Myocyte (in vitro differentiated cells): ENCODE measurements at places on chromosomes 5 and 9.

GRCh38 chr5:21238786-21239185, 1250.8 kb upstream of the CDH18 start:
- no peak for DNase-seq

DNA sequence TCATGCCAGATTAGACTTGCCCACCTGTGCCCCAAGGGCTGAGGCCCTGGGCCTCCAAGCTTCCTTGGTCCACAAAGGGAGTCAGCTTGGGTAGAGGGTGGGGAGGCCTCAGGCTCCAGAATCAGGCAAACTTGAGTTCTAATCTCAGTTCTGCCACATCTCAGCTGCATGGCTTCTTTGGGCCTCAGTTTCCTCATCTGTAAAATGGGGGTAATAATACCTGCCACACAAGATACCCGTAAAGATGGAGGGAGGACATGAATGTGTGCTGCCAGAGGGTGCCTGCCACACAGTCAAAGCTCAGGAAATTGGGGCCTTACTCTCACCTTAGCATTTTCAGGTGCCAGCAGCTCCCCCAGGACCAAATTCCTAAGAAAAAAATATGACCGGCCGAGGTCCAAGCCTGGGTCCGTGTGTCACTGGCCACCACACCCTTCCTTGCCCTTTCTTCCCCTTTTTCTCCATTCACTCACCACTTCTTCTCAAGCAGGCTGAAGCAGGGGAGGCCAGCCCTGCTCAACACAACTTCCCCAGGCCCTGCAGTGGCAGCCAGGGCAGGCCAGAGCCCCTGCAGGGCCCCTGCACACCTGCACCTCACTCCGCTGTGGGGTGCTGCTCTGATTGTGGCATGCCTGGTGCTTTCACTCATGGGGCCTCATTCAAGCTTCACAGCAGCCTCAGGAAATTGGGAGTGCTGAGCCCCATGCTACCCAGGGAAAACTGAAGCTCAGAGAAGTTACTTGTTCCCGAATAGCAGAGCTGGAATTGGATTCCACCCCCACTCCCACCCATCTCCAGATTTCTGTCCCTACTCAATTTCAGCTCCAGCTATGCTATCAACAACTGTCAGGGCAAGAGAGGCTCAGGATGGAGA, 3.9 kb downstream of the RGS14 start:
- no peak for DNase-seq

- peak; percentile 15 for DNase-seq
Measured at GRCh38 chr5:19547640-19548039, 440.4 kb downstream of the CDH18 start.

DNA sequence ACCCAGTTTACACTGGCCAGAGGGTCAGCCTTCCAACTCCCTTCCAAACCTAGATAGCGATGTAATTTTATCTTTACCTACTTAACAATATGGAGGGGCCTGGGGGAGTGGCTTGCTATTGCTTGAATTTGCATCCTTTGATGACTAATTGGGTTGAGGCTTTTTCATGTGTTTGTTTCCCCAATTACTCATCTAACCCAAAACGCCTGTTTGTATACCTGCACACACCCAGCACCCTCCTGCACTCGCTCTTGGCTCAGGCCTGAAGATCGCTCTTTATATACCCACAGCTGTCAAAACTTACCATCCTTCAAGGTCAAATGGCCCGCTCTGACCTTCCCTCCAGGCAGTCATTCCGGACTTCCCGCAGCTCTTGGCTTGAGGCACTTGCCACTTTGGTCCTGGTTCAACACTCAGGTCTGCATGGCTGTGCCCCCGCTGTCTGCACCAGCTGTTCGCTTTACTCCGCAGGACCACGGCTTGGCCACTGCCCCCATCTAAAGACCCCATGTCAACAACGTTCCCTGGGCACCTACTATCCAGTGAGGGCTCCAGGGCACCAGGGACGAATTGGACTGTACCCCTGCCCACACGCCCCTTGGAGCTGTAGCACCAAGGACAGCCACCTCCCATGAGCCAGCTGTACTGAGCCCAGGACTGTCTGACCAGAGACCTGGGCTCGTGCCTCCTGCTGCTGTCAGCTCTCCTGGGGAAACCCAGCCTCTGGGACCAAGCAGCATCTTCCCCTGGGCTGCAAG, 76.1 kb upstream of the ADAMTS2 start:
- peak; percentile 18 for DNase-seq

- DNase-seq = no peak
Measured at GRCh38 chr5:14720236-14720923, 55.9 kb downstream of the OTULIN start.

DNA sequence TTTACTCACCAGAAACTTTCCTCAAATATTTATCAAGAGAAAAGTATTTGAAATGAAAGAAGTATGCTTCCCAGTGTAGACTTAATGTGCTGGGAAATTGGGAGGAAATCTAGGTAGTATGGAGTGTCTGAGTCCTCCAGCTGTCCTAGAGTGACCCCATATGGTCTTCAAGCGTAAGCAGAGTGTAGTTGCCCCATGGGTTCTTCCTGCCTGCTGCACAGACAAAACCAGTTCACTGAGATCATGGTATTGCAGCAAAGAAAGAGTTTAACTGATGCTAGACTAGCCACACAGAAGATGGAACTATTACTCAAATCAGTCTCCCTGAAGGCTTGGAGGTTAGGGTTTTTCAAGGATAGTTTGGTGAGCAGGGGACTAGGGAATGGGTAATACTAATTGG, 114.9 kb upstream of the PRLR start:
- DNase-seq = peak; percentile 9

- DNase-seq = no peak
Measured at GRCh38 chr9:7862170-7862569, 62.6 kb upstream of the DMAC1 start.

DNA sequence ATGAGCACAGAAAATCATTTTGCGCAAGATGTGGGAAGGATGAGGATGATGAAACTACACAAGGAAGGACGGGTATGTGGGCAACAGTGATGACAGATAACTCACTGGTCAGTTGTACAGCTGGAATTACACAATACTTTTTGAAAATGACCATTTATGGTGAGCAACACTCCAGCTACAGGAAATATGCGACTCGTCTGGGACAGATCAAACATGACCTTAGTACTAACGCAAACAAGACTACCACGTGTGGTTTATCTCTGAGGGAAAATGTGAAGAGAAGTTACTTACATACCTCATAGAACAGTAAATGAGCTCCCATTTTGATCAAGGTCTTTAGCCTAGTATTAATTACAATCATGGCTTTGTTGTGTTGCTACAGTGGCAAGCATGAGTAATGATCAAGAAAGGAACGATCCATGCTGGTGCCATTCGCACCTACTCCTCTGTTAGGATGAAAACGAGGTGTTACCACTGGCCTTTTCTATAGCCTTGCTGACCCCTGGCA, 456.9 kb downstream of the BNC2 start:
- no peak for DNase-seq

GRCh38 chr9:682633-683508, 158.6 kb upstream of the DMRT1 start:
- DNase-seq = no peak

- DNase-seq = no peak
Measured at GRCh38 chr9:126702151-126703001, 88.6 kb downstream of the LMX1B start.

- DNase-seq = no peak
Measured at GRCh38 chr9:89444274-89444673, 53.6 kb downstream of the SEMA4D start.

DNA sequence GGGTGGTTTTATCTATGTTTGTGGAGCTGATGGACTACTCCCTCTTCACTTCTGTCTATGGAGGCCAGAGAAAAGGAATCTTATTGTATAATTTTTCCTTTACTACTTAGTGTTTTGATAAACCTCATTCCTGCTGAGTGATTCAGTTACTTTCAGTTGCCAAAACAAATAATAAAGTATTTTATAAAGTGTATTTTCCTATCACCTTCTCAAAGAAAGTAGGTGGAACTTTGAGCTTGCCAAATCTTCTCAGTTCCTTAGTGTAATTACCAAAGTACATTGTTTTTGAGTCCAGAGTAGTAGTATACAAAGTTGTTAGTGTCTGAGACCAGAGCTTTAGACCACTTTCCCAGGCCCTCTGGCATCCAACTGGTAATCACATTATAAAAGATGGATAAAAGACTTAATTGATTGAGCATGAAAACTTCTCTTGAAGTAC, 13.5 kb downstream of the RABGAP1 start:
- DNase-seq = no peak

DNA sequence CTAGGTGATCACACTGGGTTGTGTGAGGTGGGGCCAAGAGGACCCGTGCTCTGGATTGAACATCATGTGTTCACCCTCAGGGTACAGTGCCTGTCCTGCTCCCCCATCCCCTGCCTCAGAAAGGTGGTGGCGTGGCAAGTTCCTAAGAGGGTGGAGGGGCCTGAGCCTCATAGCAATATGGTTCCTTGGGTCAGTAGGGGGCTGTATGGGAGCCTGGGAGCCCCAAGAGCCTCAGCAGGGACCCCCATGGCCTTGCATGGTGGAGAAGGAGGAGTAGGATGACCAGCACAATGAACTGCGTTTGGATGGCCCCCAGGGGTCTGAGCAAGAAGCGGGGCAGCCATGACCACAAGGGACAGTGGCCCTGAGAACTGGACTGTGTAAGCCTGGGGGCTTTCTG, 89.6 kb upstream of the SHB start:
- DNase-seq = no peak

DNA sequence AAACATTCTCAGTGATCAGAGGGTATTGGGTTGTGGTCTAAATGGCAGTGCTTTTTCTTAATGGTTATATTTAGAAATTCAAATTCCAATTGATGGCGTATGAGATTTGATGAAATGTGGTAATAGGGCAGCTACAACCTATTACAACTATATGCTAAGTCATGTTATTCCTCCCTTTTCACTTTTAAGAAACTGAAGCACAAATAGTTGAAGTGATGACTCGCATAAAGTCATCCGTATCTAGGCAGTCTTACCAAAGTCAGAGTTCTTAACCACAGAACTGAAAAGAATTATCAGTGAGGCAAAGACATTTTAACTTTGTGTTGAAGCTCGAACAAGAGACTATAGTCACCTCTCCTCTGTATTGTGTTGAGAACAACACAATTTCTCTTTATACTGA, 28.2 kb downstream of the C9orf152 start:
- DNase-seq = peak; percentile 18

- DNase-seq = peak; percentile 93
Measured at GRCh38 chr9:130143958-130144366, 28.2 kb upstream of the NCS1 start.

GRCh38 chr5:42894057-42894456, 82.4 kb upstream of the SELENOP start:
- DNase-seq = no peak

DNA sequence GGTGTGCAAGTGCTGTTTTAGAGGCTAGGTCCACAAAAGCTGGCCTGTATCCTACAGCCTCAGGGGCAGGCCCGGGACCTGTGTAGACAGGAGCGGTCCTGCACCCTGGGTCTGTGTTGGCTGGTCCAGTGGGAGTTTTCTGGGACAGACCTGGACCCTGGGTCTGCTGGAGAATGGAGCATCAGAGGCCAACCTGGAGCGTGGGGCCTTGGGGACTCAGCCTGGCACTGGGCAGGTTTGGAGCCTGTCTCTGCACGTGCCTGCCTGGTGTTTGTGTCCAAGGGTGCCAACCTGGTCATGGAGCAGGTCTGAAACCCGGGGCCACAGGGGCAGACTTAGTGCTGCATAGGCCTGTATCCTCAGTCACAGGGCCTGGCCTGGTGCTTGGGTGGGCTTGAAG, 45.8 kb downstream of the SRFBP1 start:
- DNase-seq = no peak

- no peak for DNase-seq
Measured at GRCh38 chr9:78438780-78439179, 141.9 kb downstream of the PSAT1 start.

DNA sequence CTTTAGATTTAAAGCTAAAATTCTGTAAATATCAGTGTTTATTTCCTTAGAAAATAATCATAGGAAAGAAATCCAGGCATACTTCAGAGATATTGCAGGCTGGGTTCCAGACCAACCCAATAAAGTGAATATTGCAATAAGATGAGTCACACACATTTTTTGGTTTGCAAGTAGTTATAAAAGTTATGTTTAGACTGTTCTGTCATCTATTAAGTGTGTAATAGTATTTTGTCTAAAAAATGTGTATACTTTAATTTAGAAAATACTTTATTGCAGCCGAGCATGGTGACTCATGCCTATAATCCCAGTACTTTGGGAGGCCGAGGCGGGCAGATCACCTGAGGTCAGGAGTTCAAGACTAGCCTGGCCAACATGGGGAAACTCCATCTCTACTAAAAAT, 6.9 kb upstream of the RIC1 start:
- peak; percentile 53 for DNase-seq

DNA sequence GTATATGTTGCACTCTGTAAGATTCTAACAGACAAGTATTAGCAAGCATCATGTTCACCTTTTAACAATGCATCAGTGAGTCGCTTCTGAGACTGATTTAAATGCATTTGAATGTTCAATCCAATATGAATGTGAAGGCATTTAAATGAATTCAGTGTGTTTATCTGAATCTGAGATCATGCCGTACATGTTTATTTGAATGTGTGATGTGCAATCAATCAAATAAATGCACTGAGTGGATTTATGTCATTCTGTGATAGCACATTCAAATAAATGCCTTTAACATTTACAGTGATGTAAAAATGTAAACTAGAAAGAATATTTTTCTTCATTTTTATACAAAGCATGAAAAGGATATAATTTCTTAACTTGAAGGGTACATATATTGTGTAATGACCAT, 1063.5 kb upstream of the NUDT12 start:
- DNase-seq = no peak

- no peak for DNase-seq
Measured at GRCh38 chr9:90023861-90024260, 419.0 kb downstream of the GADD45G start.

- no peak for DNase-seq
Measured at GRCh38 chr5:68385936-68386335, 170.4 kb downstream of the PIK3R1 start.

GRCh38 chr5:41925555-41925951, 472 bp downstream of the FBXO4 start:
- DNase-seq = peak; percentile 43

DNA sequence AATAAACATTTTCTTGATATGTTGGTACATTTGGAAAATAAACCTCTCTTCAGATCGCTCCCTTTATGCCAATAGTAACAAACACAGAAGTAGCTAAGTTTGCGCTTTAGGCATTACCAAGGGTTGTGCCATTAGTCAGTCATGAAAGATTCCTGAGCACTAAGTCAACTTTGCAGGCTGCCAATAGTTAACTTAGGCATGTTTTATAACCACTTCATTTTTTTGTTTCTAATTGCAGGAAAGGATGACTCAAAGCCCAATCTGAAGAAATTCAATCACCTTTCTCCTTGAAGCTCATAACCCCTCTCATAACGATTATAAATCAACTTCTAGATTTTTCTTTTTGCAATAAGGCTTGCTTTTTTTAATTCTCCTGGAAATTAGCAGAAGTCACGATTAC, 517.0 kb downstream of the AGTPBP1 start:
- DNase-seq = no peak

- DNase-seq = peak; percentile 40
Measured at GRCh38 chr9:78714576-78714975, 417.7 kb downstream of the PSAT1 start.
